K562 (cell line): ENCODE measurements at places on chromosomes 1 and 21. TPM values are rescaled to one million over a fixed set of nuclear protein-coding genes. Genes with fewer than 3 reads are reported as not detected.

- H3K27me3 ChIP-seq = peaks cover 49% of the 10 kb centered on the region
- no peak overlapping the region for H3K27ac ChIP-seq
- no peaks in the 10 kb centered on the region for H3K4me1 ChIP-seq
- no peaks in the 10 kb centered on the region for H3K36me3 ChIP-seq
- H3K4me3 ChIP-seq = no peak overlapping the region
These were observed 56.3 kb upstream of the DISP3 start for GRCh38 chr1:11422686-11423085.

GRCh38 chr1:236759252-236759859 is 35.7 kb upstream of the MTR start:
- peaks cover 9% of the 10 kb centered on the region for H3K27me3 ChIP-seq
- no peak overlapping the region for H3K4me3 ChIP-seq
- H3K27ac ChIP-seq = no peak overlapping the region
- peaks cover 8% of the 10 kb centered on the region; the same call in 1 of the 2 replicates for H3K4me1 ChIP-seq
- no peaks in the 10 kb centered on the region for H3K36me3 ChIP-seq

DNA sequence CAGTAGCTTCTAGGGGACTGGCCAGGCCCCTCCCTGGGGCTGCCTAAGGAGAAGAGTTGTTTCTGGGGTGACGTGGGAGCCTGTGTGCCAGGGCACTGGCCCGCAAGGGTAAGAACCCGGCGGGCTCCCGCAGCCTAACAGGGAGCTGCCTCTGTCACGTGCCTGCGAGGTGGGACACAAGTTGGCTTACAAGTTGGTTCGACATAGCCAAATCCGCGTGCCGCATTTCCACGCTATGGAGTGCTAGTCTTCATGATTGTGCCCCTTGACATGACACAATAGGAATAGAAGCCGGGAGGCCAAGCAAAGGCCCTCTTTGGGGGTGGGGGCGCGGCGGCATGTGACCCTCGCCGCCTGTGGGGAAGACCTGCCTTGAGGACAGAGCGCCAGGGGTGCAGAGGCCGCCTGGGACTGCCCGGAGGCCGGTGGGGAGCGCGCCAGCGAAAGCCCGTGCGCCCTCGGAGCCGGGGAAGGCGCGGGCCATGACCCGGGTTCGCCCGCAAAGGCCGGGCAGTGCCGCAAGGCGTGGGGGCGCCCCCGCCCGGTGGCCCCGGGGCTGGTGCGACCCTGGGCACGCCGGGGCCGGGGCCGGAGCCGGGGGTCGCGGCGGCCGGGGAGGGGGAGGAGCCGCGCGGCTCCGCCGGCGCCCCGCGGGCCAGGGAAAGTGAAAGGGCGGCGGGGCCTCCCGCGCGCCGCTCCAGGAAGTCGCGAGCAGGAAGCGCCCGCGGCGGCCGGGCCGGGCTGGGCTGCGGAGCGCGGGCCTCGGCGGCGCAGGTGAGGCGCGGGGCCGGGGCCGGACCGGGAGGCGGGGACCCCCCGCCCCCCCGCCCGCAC is at the start of gene SLC37A1:
TSS of gene SLC37A1 (plus strand) at position 702 of the 834 bp plus-strand sequence. CDS start 4,603 bp downstream, outside the sequence.
- H3K36me3 ChIP-seq = no peaks in the 10 kb centered on the region
- H3K27me3 ChIP-seq = peaks cover 47% of the 10 kb centered on the region
- DNase-seq = peak; percentile 65

DNA sequence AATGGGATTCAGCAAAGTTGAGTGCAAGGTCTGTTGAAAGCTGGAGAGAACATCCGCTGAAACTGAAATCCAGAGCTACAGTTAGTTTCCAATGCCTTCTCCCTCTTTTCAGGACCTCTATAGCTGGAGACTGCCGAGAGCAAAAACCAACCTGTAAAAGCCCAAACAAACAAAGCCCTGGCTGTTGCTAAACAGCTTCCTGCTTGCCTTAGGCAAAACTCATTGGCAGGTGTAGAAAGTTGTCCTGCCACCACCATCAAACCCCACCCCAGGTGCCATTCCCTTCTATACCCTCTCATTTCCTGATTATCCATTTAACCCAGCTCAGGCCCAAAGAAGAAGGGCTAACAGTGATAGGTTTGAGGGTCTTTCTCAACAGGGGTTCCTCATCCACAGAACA is 24.7 kb downstream of the SCYL3 start:
- no peak overlapping the region for H3K4me3 ChIP-seq
- H3K27ac ChIP-seq = no peak overlapping the region
- DNase-seq = no peak
- no peaks in the 10 kb centered on the region for H3K27me3 ChIP-seq

- H3K4me3 ChIP-seq = no peak overlapping the region
- no peak for DNase-seq
- no peak overlapping the region for H3K27ac ChIP-seq
These were observed 177.0 kb downstream of the CLIC6 start for GRCh38 chr21:34845521-34846451.

DNA sequence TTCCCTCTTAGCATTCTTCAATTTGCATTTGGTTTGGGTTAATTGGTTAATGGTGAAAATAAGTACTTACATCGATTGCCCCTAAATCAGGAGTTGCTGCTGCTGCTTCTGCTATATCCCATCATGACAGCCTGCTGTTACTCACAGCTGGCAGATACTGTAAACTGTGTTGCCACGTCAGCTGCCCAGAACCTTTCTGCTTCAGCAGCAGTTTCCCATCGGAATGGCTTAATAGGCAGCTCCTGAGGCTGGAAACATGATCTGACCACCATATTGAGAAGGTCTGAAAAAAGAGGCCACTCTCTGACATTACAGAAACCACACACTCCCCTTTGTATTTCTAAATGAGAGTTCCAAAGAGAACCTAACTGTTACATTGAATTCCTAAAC is 14.3 kb upstream of the SEC16B start:
- no peaks in the 10 kb centered on the region for H3K4me1 ChIP-seq
- no peak overlapping the region for H3K4me3 ChIP-seq
- no peak overlapping the region for H3K27ac ChIP-seq
- no peaks in the 10 kb centered on the region for H3K36me3 ChIP-seq
- peak; percentile 12 for DNase-seq
- no peaks in the 10 kb centered on the region for H3K27me3 ChIP-seq

The BSND gene
- not detected in 2 replicates for total RNA-seq

DNA sequence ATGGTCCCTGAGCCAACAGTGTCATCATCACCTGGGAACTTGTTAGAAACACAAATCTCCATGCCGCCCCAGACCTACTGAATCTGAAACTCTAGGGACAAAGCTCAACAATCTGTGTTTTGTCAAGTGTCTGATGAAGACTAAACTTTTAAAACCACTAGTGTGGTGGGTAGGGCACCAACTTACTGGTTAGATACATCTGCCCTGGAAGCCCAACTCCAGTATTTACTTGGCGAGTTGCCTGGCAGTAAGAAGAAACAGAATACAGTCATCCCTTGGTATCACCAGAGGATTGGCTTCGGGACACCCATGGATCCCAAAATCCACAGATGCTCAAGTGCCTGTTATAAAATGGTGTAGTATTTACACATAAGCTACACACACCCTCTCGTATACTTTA is 367.9 kb upstream of the DUSP10 start:
- H3K4me1 ChIP-seq = no peaks in the 10 kb centered on the region
- no peaks in the 10 kb centered on the region for H3K36me3 ChIP-seq
- DNase-seq = no peak
- no peak overlapping the region for H3K4me3 ChIP-seq

The KIF26B gene
- 0.02 and 0.07 TPM in 2 replicates for total RNA-seq

- DNase-seq = no peak
- H3K4me3 ChIP-seq = no peak overlapping the region
- peaks cover 78% of the 10 kb centered on the region for H3K27me3 ChIP-seq
- H3K4me1 ChIP-seq = peaks cover 44% of the 10 kb centered on the region; the same call in 1 of the 2 replicates
- H3K27ac ChIP-seq = no peak overlapping the region
These were observed 15.9 kb upstream of the PLCH2 start for GRCh38 chr1:2460203-2460602.

DNA sequence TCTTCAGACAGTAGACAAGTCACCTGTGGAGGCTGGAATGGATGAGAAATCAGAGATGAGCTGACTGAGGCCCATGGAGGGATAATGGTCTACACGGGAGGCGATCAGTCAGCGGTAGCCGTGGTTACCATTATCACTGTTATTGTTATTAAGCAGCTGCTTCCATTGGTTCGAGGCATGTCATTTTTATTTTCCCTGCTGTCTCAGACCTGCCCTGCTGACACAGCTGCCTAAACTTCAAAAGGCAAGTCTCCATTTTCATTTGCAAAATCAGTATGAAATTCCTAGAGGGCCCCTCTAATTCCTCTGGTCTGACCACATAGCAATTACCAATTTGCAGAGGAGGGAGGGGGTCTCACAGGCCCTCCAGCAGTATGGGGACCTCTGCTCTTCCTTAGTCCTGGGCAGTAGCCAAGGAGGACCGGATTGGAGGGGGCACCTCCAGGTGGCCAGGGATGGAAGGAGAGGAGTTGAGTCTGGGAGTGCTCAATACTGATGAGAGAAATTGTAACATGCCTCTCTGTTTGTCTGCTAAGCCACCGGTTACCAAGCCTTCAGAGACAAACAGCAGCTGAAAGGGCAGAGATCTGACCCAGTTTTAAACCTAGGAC is 184.2 kb downstream of the TRABD2B start:
- peaks cover 28% of the 10 kb centered on the region for H3K27me3 ChIP-seq
- H3K4me3 ChIP-seq = no peak overlapping the region
- H3K27ac ChIP-seq = no peak overlapping the region
- no peak for DNase-seq
- H3K4me1 ChIP-seq = no peaks in the 10 kb centered on the region
- no peaks in the 10 kb centered on the region for H3K36me3 ChIP-seq

The FCRL2 gene
- total RNA-seq = not detected in 2 replicates

- H3K27me3 ChIP-seq = peaks cover 3% of the 10 kb centered on the region; the same call in 1 of the 2 replicates
- H3K36me3 ChIP-seq = no peaks in the 10 kb centered on the region
- no peak overlapping the region for H3K4me3 ChIP-seq
- no peak for DNase-seq
These were observed 62.6 kb downstream of the MAP3K7CL start for GRCh38 chr21:29193072-29193471.

- no peaks in the 10 kb centered on the region for H3K36me3 ChIP-seq
- H3K4me3 ChIP-seq = no peak overlapping the region
- DNase-seq = no peak
- no peaks in the 10 kb centered on the region for H3K4me1 ChIP-seq
These were observed 52.9 kb downstream of the STUM start for GRCh38 chr1:226601456-226601855.

- no peaks in the 10 kb centered on the region for H3K36me3 ChIP-seq
- no peak overlapping the region for H3K4me3 ChIP-seq
- H3K4me1 ChIP-seq = peaks cover 21% of the 10 kb centered on the region
- H3K27ac ChIP-seq = no peak overlapping the region
- no peaks in the 10 kb centered on the region for H3K27me3 ChIP-seq
These were observed 7.4 kb downstream of the TRNP1 start for GRCh38 chr1:27000817-27001460.

The RHEX gene
- not detected in 2 replicates for total RNA-seq

DNA sequence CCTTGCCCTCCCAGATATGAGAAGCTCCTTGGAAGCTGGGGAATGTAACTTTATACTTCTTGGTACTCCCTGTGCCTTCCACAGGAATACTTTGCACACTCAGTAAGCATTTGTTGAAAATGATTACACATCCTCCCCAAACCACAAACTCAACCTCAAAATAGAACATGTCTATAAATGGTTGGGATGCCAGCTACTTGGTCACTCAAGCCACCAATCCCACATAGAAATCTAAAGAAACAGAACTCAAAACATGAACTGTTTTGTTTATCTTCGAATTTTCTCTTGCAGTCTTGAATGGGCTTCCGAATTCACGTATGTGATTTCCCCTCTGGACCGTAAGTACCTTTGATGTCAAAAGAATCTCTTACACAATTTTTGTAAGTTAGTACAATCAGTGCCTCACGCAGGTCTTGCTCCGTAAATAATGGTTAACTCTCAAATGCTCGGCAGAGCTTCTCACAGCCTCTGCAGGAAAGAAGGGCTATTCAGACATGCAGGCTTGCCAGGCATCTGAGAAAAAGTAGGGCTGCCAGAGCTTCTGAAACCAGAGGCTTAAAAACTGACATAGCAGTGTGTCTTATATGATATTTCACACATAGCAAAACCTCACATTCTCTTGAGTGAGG is 26.9 kb downstream of the SORT1 start:
- no peak overlapping the region for H3K4me3 ChIP-seq
- H3K27me3 ChIP-seq = no peaks in the 10 kb centered on the region
- DNase-seq = peak; percentile 44
- H3K27ac ChIP-seq = peak overlapping the region; percentile 21; the same call in 2 of the 3 replicates
- peaks cover 16% of the 10 kb centered on the region for H3K4me1 ChIP-seq

GRCh38 chr1:93111065-93111464 is 32.0 kb downstream of the MTF2 start:
- no peaks in the 10 kb centered on the region for H3K27me3 ChIP-seq
- peaks cover 55% of the 10 kb centered on the region for H3K36me3 ChIP-seq
- H3K4me3 ChIP-seq = no peak overlapping the region
- DNase-seq = no peak

The S100PBP gene
- total RNA-seq = 39.7 and 51.4 TPM in 2 replicates

DNA sequence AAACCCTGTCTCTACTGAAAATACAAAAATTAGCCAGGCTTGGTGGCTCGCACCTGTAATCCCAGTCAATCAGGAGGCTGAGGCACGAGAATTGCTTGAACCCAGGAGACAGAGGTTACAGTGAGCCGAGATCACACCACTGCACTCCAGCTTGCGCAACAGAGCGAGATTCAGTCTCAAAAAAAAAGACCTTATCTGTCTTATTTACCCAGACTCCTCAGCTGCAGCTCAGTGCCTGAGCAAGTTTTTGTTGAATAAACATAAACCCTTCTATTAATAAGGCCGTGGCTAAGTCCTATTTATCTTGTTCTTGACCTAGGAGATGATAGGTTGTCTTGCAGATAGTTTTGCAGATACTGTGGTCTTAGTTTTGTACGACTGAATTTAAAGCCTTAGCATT is 136.4 kb upstream of the TMEM51 start:
- no peaks in the 10 kb centered on the region for H3K27me3 ChIP-seq
- H3K4me1 ChIP-seq = peaks cover 10% of the 10 kb centered on the region
- H3K27ac ChIP-seq = no peak overlapping the region
- no peaks in the 10 kb centered on the region for H3K36me3 ChIP-seq

- peaks cover 11% of the 10 kb centered on the region for H3K4me1 ChIP-seq
- DNase-seq = no peak
- H3K36me3 ChIP-seq = no peaks in the 10 kb centered on the region
- no peak overlapping the region for H3K27ac ChIP-seq
- peaks cover 28% of the 10 kb centered on the region for H3K27me3 ChIP-seq
These were observed 24.0 kb upstream of the CLIC6 start for GRCh38 chr21:34644825-34645224.

The HES2 gene
- 0.18 TPM in 1 of 2 replicates, not detected in the other for total RNA-seq

DNA sequence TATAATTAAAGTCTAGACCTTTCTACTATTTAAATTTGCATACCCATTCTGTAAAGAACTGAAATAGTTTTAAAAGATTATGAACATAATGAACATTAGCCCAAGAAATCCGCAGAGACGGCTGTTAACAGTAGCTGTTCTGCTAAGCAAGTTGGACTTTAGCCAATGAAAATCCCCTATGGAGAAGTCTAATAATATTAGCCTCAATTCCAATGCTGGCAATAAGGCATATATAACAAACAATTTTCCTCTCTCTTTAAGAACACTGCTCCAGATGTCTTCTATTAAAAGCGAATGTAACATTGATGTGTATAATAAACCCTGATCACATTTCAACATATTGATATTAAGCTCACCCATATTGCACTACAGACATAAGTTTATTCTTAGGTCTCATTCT is 221.3 kb upstream of the KCTD3 start:
- no peak overlapping the region for H3K4me3 ChIP-seq
- H3K27me3 ChIP-seq = no peaks in the 10 kb centered on the region
- no peaks in the 10 kb centered on the region for H3K4me1 ChIP-seq

The HAO2 gene
- not detected in 2 replicates for total RNA-seq
